ENCODE measurements at places on chromosomes 12 and 14.

GRCh38 chr12:106978035-106978800 lies 8.7 kb downstream of the MTERF2 start:
- no peak for DNase-seq

- no peak for DNase-seq
Observed at GRCh38 chr12:23204933-23205778, 580.2 kb downstream of the ETNK1 start.

GRCh38 chr14:54175298-54175942 lies 218.8 kb upstream of the BMP4 start:
- no peak for DNase-seq

GRCh38 chr14:69151458-69152180 lies 1.3 kb downstream of the DCAF5 start:
- DNase-seq = peak; percentile 71
